ENCODE measurements at places on chromosomes 5 and 9. TPM values are rescaled to one million over a fixed set of nuclear protein-coding genes. Genes with fewer than 3 reads are reported as not detected.
A peak's percentile ranks its signal among the peaks of the same experiment; 100 is the strongest.

The SLCO4C1 gene
- 7.4 TPM for total RNA-seq

The ADRA1B gene
- total RNA-seq: not detected

DNA sequence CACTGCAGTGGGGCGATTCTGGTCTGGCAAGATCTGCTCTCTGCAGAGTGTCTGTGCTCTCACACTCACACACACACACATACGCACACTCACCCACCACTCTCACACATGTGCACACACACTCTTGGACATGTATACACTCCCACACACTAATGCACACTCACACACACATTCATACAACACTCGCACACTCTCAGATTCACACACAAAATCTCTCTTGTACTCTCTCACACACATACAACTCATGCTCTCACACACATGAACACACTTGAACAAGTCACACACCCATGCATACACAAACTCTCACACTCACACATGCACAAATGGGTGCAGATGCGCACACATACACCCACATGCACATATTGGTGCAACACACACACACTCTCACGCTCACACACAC lies 31.7 kb downstream of the TMEM174 start:
- no peak for DNase-seq

The BTNL3 gene
- total RNA-seq: not detected

DNA sequence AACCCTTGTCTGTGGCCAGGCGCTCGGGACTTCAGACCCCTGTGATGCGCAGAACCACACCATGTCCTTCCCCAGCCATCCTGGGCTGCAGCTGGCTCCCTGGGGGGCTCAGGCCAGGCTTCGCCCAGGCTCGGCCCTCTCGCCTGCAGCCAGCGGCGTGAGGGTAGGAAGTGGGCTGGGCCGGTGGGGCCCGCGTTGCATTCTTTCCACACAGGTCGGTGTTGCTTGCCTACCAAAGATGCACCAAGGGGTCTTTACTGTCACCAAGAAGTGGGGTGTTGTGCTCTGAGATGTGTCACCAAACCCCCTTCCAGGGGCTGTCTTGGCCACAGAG lies 48.3 kb upstream of the RNF130 start:
- DNase-seq: no peak

The MARCOL gene
- not detected for total RNA-seq

- DNase-seq: no peak
Observed at GRCh38 chr9:75946766-75947165, 56.3 kb downstream of the PCSK5 start.

The REEP5 gene
- 113 TPM for total RNA-seq

DNA sequence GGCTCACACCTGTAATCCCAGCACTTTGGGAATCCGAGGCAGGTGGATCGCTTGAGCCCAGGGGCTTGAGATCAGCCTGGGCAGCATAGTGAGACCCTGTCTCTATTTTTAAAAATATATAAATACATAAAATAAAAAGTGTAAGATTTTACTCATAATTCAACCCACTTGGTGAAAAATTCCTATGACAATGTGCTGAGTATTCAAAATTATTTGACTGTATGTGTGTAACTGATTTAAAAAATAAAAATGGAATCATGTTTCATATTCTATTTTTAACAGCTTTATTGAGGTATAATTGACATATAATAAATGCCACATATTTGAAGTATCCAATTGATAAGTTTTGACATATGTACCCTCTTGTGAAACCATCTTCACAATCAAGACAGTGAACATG lies 22.8 kb downstream of the GM2A start:
- DNase-seq: no peak

The MCIDAS gene
- not detected for total RNA-seq

The TAF11L10 gene
- total RNA-seq: not detected

The CDX1 gene
- not detected for total RNA-seq

The SPRY4 gene
- 2.5 TPM for total RNA-seq

- peak; percentile 62 for DNase-seq
Observed at GRCh38 chr5:95086927-95087815, 197.7 kb downstream of the MCTP1 start.

DNA sequence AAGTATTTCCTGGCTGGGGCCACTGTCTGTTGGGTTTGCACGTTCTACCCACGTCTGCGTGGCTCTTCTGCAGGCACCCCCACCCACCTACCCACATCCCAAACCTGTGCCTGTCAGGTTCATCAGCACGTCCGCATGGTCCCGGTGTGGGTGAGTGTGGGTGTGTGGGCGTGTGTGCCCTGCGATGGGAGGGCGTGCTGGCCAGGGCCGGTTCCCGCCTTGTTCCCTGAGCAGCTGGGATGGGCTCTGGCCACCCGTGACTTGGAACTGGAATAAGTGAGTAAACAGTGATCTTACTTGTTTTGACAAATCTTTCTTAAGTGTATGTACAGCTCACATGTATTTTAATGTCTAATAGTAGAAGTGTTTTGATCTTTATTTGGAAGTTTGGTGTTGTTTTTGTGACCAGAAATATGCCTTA lies 20.4 kb downstream of the ERGIC1 start:
- no peak for DNase-seq

The FSTL4 gene
- total RNA-seq: not detected

- no peak for DNase-seq
Observed at GRCh38 chr5:60535198-60535597, 164.8 kb downstream of the DEPDC1B start.

DNA sequence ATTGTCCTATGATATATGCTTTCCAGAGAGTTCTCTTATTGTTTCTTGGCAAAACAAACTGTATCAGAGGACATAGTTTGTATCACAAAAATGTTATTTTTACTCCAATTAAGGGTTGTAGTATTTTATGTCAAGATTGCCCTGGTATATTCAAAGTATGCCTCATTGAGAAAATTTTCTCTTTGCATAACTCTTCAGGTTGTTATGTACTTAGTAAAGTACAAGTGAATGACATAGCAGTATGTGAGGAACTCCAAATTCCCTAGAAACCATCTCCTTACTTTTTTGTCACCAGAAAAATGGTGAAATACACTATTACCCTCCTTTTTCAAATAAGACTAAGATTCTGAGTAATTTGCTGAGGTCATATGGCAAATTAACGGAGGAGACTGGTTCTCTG lies 355.3 kb downstream of the NFIB start:
- no peak for DNase-seq

DNA sequence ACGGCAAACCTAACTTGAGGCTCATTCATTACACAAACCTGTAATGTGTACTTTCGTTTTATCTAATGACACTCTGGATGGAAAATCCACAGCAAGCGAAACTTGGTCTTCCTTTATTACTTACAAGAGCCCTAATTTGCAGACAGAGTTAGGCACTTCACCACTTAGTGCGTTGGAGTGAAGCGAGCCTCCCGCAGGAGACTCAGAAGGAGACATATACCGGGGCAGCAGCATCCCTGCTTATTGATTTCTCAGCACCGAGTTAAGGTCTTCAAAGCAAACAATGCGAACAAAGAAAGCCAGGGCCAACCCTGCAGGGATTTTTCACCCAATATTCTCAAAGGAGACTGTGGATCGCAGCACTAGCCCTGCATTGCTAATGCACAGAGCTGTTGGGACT lies 28.6 kb downstream of the LSM11 start:
- no peak for DNase-seq

GRCh38 chr5:78518365-78519197 lies 130.0 kb downstream of the LHFPL2 start:
- DNase-seq: no peak

GRCh38 chr9:6239694-6240093 lies 24.1 kb downstream of the IL33 start:
- DNase-seq: no peak

DNA sequence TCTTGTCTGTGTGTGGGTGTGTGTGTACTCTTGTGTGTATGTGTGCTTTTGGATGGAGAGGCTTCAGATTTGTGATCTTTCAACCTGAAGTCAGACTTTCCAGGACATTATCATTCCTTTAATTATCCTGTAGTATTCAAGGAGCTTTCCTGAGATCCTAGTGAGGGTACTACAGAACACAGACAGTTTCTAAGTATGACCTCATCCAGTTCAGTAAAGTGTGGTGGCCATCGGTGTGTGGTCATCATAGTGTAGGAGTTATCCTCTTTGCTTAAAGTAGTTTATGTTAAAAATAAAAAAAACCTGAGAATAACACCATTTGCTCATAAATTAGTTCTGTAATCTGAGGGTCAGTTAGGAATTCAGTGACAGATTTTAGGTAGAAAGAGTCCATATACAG lies 478.0 kb upstream of the ACTBL2 start:
- no peak for DNase-seq

DNA sequence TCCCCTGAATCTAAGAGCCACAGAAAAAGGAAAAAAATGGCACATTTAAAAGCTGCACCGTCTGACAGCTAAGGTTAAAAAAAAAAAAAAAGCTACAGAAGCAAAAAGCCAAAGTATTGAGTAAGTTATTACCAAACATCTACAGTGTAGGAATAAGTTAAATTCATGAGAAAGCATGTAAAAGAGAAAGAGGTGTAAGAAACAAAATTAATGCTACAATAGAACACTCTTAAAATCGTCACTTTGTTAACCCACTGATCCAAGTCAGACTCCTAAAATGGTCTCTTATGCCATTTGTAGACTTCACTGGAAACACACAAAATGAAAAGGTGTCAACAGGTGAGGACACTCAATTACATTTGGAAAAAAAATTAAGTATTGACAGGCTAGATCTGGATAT lies 120.2 kb downstream of the SSBP2 start:
- no peak for DNase-seq

DNA sequence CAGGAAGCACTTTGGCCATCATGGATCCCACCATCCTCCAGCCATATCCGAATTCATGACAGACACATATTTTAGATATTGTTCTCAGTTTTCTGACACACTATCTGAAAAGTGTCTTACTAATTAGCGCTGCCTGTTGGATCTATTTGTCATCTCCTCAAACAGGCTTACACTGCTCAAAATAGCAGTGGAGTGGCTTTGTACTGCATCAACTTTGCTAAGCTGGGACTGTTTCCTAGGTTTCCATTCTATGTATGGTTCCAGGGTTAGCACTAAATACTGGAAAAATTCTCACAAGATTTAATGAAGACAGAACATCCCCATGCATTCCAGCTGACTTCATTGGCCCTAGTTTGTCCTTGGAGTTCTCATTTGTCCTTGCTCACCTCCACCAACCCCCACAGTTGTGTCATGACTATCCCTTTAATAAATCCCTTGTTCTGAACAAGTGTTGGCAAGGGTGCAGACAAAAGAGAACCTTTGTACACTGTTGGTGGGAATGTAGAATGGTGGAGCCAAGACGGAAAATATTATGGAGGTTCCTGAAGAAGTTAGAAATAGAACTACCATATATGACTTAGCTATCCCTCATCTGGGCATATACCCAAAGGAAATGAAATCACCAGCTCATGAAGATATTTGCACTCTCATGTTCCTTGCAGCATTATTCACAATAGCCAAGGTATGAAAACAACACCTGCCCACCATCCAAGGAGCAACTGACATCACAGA lies 136.5 kb upstream of the RAI14 start:
- no peak for DNase-seq
